ENCODE measurements at places on chromosomes 11 and 22. TPM values are rescaled to one million over a fixed set of nuclear protein-coding genes. Genes with fewer than 3 reads are reported as not detected.

The PGR gene
- total RNA-seq, result 3.6 TPM

The TRPM5 gene
- total RNA-seq, result not detected

The INCENP gene
- 14.0 TPM for total RNA-seq

The OR4C15 gene
- not detected for total RNA-seq

The RAB39A gene
- not detected for total RNA-seq

The DEUP1 gene
- total RNA-seq, result under 0.01 TPM

The SOX6 gene
- total RNA-seq, result 1.2 TPM

The SULT4A1 gene
- 0.12 TPM for total RNA-seq

The CCDC89 gene
- 2.6 TPM for total RNA-seq

The APOBEC3G gene
- total RNA-seq, result 15.8 TPM

The KCNK7 gene
- not detected for total RNA-seq

The PGA3 gene
- total RNA-seq, result 2.9 TPM

The NOX4 gene
- 28.4 TPM for total RNA-seq

The CLP1 gene
- 17.5 TPM for total RNA-seq

The TRABD gene
- total RNA-seq, result 23.2 TPM

The IGF2 gene
- total RNA-seq, result 1.9 TPM

The RHOG gene
- total RNA-seq, result 16.4 TPM

The MOGAT2 gene
- total RNA-seq, result not detected

The PDGFB gene
- 0.12 TPM for total RNA-seq

The BAIAP2L2 gene
- total RNA-seq, result 0.32 TPM

The FAT3 gene
- total RNA-seq, result 1.1 TPM

The RAG1 gene
- 0.85 TPM for total RNA-seq

The EHF gene
- not detected for total RNA-seq

The DGCR6 gene
- 2.4 TPM for total RNA-seq

The NCR3LG1 gene
- 9.1 TPM for total RNA-seq

The BARX2 gene
- total RNA-seq, result not detected

The KRTAP5-2 gene
- total RNA-seq, result not detected

The TSPAN4 gene
- 138 TPM for total RNA-seq

The CNGA4 gene
- total RNA-seq, result not detected

The TCP11L1 gene
- 60.8 TPM for total RNA-seq

The VPREB1 gene
- not detected for total RNA-seq

The PLEKHA7 gene
- 0.61 TPM for total RNA-seq

The TH gene
- total RNA-seq, result 4.9 TPM

The PKDREJ gene
- total RNA-seq, result not detected

The FADS3 gene
- total RNA-seq, result 88.6 TPM

The PDE3B gene
- total RNA-seq, result 3.6 TPM

The CDKN1C gene
- total RNA-seq, result 12.4 TPM

The MS4A6A gene
- not detected for total RNA-seq

The CRACR2B gene
- 0.32 TPM for total RNA-seq

The IGSF9B gene
- total RNA-seq, result not detected

The CHEK1 gene
- 20.4 TPM for total RNA-seq

The GGT1 gene
- 1.1 TPM for total RNA-seq

The LIF gene
- total RNA-seq, result 3.0 TPM

The ROBO4 gene
- 1.1 TPM for total RNA-seq

The GUCD1 gene
- 161 TPM for total RNA-seq

The OLFML1 gene
- 53.5 TPM for total RNA-seq

The C22orf23 gene
- 0.65 TPM for total RNA-seq

The PARVG gene
- not detected for total RNA-seq

The SERPING1 gene
- 24.5 TPM for total RNA-seq

The OR52B2 gene
- total RNA-seq, result not detected

The CARD16 gene
- 3.5 TPM for total RNA-seq

The CHRDL2 gene
- total RNA-seq, result 0.16 TPM

The RASD2 gene
- total RNA-seq, result not detected

The CCDC188 gene
- total RNA-seq, result 1.6 TPM

The CST6 gene
- total RNA-seq, result 0.85 TPM

The CSRP3 gene
- not detected for total RNA-seq

Data from hair follicle dermal papilla cell (primary cell).